ENCODE measurements at places on chromosomes 2 and 18.

DNA sequence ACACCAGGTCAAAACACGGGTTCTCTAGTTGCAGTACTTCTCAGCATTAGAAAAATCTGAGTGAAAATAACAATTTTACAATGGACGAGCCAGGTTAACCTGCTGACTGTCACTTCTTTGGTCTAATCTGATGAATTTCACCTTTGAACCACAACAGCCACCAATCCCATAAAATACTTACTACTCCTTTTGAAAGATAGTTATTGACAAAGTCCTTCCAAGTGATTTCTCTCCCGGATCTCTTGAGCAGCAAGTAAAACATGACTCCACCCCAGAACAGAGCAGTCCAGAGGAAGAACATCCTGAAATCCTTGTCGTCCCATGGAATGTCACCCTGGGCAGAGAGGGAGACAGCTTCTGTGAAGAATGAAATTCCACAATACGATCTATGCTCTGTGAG, 10.2 kb downstream of the AFG3L2 start:
- no peak for DNase-seq

- DNase-seq: no peak
Observed at GRCh38 chr2:13015532-13016320, 299.0 kb downstream of the TRIB2 start.

DNA sequence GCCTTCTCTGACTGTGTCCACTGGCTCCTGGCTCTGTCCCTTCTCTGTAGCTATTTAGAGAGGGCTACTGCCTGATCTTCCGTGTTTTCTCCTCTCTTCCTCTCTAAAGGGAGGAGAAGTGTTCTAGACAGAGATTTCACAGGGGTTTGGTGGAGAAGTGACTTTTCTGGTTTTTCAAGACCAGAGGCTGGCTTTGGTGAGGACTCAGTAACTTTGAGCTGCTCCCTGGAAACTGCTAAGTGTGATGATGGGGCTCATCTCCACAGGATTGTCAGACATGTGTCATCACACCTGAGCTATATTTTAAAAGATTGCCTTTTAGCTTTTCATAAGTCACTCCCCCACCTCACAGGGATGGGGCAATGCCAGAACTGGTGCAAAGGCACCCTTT, 6.2 kb downstream of the MAL start:
- DNase-seq: no peak

DNA sequence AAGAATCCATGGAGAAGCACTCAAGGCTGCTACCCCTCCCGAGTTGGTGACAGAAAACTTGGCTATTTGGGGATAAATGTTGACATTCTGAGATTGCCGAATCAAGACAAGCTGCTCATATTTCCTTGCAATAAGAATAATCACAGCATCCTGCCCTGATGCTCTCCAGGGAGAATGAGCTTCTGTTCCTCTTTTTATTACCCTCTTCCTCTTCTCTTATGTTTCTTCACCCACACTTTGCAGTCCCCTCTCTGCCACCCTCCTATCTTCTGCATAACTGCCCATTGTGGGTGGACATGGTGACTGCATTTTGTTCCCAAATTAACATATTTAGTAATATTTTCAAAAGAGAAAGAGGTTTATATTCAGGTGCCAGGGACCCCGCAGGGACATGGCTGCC, 11.9 kb upstream of the MSGN1 start:
- DNase-seq: no peak

DNA sequence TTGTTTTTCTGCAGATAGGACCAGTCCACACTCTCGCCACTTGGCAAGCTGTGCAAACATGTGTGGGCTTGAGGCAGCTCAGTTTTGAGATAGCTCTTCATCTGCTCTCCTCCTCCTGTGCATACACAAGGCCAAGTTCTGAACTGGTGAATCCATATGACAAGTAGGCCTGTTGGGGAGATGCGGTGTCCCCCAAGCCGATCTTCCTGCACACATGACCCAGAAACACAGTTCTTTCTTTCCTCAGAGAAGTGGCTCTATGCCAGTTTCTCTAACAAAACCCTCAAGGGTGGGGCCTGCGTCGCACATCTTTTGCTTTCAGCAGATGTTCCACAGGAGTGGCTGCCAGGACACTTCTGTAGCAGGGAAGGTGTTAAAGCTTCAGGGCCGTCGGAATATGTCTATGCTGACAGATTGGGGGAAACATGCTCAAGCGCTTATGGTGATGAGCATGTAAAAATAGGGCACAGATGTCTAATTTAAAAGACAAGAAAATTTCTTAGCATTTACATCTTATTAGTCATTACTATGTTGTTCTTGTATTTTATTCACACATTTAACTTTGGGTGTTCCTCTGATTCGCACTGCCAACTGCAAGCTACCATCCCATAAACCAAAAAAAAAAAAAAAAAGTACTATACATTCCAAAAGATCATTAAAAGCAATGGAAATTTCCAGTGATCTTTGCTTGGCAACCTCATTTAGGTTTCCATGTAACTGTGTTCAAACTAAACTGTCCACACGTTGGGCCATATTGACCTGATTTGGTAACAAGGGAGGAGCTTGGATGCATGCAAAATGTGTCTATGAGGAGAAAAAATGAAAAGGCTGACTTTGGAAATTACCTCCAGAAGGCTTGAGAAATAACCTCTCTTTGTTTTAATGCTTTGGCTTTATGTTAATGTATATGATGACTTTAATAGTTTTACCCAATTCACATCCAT, 1055.5 kb upstream of the KLHL29 start:
- no peak for DNase-seq

GRCh38 chr2:42928692-42929545, 136.5 kb upstream of the HAAO start:
- no peak for DNase-seq

GRCh38 chr18:42157420-42157819, 202.4 kb downstream of the PIK3C3 start:
- no peak for DNase-seq

GRCh38 chr2:70851704-70852103, 16.1 kb upstream of the CD207 start:
- DNase-seq: no peak

DNA sequence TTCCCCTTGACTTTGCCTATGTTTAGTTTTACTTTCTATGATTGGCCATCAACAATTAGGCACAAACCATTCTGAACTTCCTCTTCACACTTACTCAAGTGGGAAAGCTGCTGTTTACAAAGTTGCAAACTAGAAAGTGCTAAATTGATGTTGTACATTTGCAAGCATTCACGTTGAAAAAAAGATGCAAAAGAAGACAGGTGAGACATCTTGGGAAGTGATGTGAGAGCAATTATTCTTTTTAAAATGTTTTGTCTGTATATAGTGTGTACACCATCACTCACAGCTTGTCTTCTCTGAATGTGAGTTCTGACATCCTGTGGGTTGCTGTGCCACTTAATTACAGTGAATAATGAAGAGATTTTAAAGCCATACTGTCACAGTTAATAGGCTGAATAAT, 874.1 kb upstream of the LRATD1 start:
- no peak for DNase-seq

GRCh38 chr2:217853301-217853881, 149.4 kb downstream of the TNS1 start:
- DNase-seq: peak; percentile 31

- DNase-seq: no peak
Observed at GRCh38 chr2:38474715-38475566, 97.9 kb upstream of the ATL2 start.

- no peak for DNase-seq
Observed at GRCh38 chr2:112165296-112165695, 27.1 kb downstream of the FBLN7 start.

GRCh38 chr2:166764702-166765101, 123.6 kb upstream of the XIRP2 start:
- DNase-seq: no peak

DNA sequence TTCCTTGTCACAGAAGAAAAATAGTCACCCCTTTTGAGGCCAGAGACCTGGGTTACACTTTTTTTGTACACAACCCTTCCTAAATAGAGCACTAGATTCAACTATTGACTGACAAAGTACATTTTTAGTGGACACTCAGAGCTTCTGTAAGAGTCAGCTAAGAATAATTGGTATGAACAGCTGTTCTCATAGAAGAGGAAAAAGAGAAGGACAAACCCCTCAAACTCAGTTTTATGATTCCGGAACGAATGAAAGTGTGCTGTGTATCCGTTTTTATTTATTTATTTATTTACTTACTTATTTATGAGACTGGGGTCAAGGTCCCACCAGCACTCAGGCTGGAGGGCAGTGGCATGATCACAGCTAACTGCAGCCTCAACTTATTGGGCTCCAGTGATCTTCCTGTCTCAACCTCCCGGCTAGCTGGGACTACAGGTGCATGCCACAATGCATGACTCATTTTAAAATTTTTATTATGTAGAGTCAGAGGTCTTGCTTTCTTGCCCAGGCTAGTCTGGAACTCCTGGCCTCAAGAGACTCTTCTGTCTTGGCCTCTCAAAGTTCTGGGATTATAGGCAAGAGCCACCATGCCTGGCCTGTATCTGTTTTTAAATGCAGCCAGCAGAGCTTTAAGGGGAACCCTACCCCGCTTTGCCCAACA, 36.0 kb upstream of the FZD5 start:
- no peak for DNase-seq

DNA sequence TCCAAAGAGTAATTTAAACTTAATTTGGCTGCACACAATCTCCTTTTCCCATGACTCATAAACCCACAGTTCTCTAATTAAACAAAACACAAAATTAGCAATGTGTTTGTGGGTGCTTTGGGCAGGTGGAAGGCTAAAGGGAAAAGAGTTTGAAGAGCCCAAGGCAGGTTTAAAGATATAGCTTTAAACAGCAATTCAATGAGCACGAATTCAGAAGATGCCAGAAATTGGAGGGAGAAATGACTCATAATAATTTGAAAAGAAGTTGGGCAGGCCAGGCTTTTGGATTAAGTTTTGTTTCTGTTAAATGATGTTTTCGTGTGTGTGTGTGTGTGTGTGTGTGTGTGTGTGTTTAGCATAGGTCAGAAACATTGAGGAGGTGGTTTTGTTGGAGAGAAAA, 594.8 kb upstream of the ZEB2 start:
- no peak for DNase-seq

DNA sequence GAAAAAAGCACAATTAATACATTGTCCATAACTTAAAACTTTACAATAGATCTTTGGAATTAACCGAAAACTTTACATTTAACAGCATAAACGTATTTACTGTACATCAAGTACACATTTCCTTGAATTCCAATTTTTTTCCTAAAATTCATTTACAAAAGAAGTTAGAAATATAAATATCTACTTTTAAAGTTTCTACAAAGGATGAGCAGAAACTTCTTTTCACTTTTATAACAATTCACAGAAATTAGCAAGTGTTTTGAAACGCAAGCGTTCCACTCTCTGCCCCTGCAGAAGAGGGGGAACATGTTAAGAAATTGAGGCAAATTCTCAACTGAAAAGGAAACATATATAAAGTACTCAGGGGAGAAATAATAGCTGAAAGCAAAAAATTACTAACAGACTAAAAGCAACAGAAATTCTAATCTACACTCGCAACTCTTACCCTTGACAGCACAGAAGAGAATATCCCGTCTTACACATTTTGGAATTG, 1.5 kb downstream of the NFE2L2 start:
- DNase-seq: no peak

DNA sequence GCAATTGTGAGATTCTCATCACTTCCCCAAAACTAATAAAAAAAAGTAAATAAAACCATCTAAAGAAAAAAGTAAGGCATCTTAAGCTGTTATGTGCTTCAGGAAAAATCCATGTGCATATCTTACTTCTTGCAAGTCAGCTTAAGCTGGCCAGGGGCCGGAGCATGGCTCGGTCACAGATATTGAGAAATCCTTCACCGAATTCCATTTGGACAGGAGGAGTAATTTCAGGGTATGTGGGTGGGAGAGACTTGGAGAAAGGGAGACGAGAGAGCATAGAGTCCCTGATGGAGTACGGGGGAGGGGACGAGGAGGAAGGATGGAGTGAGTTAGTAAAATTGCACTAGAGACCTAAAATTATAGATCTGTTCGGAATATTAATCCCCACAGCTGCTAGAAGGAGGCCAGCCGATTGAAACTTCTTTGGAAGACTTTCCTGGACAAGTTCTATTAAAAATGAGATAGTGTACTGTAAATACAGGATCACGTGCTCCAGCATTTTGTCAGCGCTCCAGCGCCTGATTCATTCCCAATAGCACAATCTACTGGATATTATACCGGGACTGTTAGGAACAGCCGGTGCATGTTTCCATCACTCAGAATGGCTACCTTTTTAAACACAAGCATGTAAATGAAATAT, 438.5 kb downstream of the ZNF516 start:
- no peak for DNase-seq

- no peak for DNase-seq
Observed at GRCh38 chr2:1702186-1702565, 42.1 kb downstream of the PXDN start.

DNA sequence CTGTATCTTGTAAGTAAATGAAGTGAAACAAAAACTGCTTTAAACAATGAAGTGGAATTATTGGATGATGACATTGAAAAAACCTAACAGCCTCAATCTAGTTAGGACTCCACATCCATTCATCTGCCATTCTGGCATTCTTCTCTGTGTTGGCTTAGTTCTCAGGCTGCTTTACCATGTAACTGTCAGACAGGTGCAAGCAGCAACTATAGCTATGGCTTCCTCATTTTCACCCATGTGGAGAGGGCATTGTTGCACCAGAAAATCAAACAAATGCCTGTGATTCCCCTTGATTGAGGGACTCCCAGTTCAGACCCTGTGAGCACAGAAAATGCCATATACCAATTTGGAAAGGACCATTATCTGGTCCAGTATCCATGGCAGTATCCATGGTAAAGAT, 129.5 kb upstream of the NYAP2 start:
- no peak for DNase-seq

- no peak for DNase-seq
Observed at GRCh38 chr18:24835751-24836150, 375.3 kb downstream of the HRH4 start.

DNA sequence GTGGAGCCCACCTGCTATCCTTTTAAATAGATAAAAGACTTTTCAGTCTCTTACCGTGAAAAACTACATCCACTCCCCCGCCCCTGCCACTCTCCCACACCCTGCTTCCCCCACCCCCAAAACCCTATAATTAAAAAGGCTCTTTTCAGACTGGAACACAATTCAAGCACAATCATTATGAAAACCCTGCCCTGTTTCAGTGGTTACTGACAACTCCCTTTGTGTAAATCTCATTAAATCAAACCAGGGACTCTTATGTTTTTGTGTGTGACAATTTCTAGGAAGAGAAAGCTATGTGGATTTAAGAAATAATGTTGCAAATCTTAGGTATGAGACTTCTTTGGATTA, 21.0 kb upstream of the ZNF532 start:
- no peak for DNase-seq

- no peak for DNase-seq
Observed at GRCh38 chr18:32968248-32968647, 195.4 kb upstream of the KLHL14 start.

Measured in HTR-8/SVneo (cell line).